ENCODE measurements at places on chromosomes 5 and 9.

DNA sequence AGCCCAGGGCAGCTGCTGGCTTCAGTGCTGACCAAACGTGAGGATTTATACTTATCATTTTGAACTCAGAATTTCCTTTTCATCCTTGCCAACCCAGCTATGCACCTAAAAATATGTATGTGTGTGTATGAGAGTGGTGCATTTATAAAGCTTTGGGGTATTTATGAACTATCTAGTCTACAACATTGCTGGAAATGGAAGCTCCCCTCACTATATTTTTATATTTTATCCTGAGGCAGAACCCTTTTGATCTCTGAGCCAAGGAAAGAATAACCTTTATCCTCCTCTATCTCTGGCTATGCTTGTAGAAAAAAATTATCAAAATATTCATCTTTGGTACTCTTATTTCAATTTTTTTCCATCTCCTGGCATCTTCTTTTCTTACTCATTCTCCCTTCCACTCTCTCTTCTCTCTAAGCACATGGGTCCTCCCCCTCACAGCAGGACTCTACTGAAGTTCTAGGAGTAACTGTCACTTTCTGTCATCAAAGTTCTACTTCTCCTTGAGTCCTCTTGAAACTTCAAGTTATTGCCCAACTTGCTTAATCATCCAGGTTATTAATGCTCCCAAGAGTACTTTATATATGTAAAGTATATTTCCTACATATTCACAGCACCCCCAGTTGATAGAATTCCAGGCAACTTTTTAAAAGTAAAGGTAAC lies 190.9 kb downstream of the HINT1 start:
- no peak for DNase-seq

DNA sequence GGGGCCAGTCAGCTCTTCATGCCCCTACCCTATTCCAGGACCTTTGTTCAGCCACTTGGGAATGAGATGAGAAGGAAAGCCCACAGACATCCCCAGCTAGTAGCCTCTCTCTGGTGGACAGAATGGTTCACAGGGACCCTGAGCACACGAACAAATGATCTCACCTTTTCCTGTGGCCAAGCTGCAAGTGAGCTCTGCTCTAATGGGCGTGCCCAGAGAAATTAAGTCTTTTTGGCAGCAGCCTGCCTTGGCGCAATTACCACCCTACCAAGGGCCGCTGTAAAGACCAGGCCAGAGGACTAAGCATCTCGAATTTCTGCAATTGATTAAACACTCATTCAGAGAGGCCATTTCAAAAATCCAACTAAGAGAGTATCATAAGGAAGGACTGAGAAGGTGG lies 56.0 kb downstream of the WHRN start:
- DNase-seq, result no peak

DNA sequence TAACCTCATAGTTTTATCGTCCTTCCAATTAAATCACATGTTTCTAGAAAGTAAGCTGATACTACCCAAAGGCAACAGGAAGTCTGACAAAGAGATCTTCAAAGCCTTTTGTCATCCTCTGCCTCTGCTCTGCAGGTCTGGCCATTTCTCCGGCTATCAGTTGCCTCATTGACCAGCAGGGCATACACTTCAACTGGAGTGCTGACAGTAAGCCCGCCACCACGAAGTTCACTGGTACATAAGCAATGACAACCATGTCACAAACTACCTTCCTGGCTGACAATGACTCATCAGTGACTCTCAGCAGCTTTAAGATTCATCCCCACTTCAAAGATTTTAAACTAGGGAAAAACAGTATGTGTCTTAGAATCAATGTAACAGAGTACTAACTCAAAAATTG lies 20.6 kb downstream of the SPTLC1 start:
- peak; percentile 46 for DNase-seq

- no peak for DNase-seq
Measured at GRCh38 chr5:27311544-27311943, 273.2 kb upstream of the CDH9 start.

- DNase-seq, result no peak
Measured at GRCh38 chr5:175246242-175246888, 197.6 kb downstream of the DRD1 start.

DNA sequence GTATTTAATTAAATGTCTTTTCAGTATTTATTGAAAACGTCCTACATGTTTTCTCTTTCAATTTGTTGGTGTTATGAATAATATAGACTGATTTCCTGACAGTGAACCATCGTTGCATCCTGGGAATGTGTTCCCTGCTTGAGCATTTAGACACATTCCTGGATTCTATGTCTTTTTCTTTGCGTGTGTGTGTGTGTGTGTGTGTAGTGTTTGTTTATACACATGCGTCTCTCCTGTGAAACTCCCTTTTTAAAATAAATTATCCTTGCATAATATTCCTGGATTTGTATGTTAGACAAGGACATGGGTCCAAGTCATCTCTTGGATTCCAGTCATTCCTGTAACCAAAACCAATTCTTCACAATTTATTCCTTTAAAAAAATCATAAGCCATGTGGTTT lies 153.4 kb downstream of the HSPA4 start:
- no peak for DNase-seq

DNA sequence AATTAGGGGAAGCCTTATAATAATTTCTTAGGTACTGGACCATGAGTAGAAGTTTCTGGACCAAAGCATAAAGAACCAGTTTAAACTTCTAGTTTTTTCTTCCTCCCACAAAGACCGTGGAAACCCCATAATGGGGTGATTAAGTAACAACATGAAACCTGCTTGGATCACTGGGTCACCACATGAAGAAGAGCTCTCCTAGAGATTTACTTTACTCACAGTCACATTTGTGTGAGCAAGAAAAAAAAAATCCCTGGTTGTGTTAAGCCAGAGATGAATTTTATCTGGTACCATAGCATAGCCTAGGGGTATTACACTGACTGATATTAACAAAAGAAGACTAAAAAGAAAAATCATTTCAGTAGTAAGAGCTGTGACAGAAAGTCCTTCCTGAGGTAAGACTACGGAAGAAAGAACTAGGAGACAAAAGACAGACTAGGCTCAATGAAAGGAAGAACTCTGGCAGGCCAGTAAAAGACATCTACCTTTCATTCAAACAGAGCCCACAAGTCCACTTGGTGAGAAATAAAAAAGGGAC lies 15.2 kb downstream of the OTP start:
- peak; percentile 63 for DNase-seq

- DNase-seq, result no peak
Measured at GRCh38 chr9:93701494-93702218, 125.3 kb downstream of the PHF2 start.

- no peak for DNase-seq
Measured at GRCh38 chr9:116501871-116502270, 185.2 kb upstream of the TRIM32 start.

DNA sequence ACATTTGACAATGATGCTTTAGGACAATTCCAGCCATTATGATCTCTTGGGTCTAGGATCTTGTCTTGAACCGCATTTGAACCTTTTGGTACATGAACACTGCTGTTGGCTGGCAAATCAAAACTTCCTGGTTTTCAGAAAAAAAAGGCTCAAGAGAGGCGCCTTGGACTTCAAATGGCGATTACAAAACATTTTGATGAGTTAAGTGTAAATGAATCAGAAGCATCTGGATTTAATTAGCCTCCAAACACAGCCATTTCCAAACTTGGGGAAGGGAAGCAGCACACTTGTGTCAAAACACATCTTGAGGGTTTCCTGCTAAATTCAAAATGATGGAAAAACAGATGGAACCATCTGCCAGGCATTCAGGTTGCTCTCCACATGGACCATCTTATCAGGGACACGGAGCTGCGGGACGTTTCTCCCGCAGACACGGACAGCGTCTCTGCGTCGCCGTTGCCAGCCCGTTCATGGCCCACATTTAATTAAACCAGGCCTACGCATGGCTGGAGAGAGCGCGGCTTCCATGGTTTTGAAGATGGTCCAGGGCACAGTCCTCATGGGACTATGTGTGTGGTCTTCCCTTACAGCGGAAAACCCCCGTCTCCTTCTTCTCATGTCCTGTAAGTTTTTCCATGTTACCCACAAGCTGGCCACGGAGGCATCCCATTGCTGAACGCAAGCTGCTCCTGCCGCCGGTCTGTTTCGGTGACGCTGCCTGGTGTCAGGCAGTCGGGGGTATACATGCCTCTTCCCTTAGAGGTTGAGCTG lies 55.8 kb upstream of the PTCH1 start:
- no peak for DNase-seq

GRCh38 chr9:114012126-114012525 lies 66.0 kb downstream of the AMBP start:
- no peak for DNase-seq

- no peak for DNase-seq
Measured at GRCh38 chr5:19208397-19208796, 779.6 kb downstream of the CDH18 start.

- DNase-seq, result no peak
Measured at GRCh38 chr9:92455217-92455616, 27.1 kb downstream of the ASPN start.

GRCh38 chr5:9927106-9927505 lies 297.0 kb upstream of the TAS2R1 start:
- no peak for DNase-seq

DNA sequence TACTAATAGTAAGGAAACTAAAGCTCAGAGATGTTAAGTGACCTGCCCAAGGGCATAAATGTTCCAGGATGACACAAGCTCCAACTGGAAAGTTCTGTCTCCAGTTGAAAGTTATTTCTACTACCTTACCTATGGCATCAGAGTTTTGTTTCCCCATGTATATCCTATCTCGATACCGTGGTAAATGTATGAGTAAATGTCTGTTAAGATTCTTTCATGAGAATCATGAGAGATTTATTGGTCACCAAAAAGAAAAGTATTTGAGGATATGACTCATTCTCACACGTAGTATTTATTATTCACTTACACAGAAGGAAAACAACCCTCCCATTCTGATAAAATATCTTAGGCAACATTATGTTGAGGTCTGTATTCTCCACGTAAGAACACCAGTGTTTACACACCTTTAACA lies 11.1 kb upstream of the SHOC1 start:
- DNase-seq, result peak; percentile 3

GRCh38 chr5:109191153-109191558 lies 218.6 kb downstream of the PJA2 start:
- DNase-seq, result peak; percentile 28

DNA sequence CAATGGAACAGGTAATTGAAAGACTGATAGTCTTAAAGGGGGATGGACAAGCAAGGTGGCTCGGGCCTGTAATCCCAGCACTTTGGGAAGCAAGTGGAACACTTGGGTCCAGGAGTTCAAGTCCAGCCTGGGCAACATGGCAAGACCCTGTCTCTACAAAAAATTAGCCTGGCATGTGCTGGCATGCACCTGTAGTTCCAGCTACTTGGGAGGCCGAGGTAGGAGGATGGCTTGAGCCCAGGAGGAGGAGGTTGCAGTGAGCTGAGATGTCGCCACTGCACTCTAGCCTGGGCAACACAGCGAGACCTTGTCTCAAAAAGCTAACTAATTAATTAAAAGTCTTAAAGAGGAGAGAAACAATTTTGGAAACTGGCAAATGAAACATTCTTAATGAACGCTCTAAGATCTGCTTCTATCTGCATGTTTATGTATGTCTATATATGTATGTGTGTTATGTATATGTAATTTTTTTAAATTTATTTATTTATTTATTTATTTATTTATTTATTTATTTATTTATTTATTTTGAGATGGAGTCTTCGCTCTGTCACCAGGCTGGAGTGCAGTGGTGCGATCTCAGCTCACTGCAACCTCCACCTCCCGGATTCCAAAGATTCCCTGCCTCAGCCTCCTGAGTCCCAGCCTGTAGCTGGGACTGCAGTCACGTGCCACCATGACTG lies 80.6 kb downstream of the SFXN1 start:
- DNase-seq, result no peak

- DNase-seq, result no peak
Measured at GRCh38 chr5:91174396-91174795, 208.7 kb downstream of the ARRDC3 start.

DNA sequence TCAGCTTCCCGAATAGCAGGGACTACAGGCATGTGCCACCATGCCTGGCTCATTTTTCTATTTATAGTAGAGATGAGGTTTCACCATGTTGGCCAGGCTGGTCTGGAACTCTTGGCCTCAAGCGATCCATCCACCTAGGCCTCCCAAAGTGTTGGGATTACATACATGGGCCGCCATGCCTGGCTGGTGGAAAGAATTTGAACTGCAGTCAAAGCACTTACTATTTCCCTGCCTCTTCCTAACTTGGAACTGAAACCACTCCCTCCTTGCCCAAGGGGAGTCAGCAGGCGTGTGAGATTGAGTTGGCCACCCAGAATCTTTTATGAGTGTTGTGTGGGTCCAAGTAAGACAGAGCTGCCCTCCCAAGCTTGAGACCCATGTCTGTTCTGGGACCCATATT lies 86.1 kb upstream of the PTPN3 start:
- no peak for DNase-seq

DNA sequence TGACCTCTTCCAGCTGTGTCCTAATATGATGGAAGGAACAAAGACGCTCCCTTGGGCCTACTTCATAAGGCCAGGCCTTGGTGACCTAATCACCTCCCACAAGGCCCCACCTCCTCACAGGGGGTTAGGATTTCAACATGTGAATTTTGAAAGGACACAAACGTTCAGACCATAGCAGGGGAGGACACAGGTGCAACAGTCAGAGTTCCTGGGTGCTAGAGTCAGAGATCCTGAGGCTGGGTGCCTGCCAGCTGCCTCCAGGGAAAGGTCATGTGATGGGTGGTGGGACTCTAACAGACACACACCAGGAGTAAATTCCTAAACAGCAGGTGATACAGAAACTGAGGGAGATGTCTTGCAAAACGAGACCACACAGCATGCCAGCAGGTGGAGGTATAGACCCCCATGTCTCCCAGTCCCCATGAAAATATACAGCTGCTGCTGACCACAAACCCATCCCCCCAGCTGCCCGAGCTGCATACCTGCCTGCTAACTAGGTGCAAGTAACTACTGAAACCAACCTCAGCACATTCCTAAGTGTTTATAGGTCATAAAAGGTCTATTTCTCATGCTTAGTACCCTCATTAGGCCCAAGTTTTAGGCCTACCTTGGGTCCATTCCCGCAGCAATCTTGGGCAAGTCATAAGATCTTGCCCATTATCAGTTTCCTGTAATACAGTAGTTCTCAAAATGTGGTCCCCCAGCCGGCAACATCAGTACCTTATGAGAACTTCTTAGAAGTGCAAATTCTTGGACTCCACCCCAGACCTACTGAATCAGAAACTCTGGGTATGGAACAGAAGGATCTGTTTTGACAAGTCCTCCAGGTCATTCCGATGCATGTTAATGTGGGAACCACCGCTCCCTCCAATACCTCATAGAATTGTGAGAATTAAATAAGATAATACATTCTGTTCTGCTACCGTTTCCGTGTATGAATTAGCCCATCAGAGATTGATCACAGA lies 245.3 kb downstream of the ENC1 start:
- DNase-seq, result no peak

- DNase-seq, result no peak
Measured at GRCh38 chr5:1065143-1065750, 46.6 kb downstream of the SLC12A7 start.

GRCh38 chr5:144205141-144205551 lies 34.5 kb downstream of the KCTD16 start:
- no peak for DNase-seq

DNA sequence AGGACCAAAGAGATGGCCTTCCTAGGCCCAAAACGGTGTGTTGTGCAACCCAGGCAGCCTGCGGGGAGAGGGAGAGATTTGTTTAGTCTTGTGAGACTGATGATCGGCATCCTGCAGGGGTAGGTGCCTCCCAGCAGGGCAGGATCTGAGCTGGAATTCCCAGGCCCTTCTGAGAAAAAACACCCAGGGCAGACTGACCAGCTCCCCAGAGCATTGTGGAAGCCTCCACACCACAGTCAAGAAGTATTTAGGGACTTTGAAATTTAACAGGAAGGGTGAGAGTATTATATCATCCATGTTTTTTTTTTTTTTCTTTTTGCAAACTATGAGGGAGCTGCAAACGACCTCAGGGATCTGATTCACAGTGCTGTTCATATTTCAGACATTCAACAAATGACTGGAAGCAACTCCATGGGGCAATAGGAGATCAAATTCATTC lies 104.5 kb upstream of the LHFPL2 start:
- no peak for DNase-seq
